ENCODE measurements at places on chromosomes 2 and 18. TPM values are rescaled to one million over a fixed set of nuclear protein-coding genes. Genes with fewer than 3 reads are reported as not detected.

The SPP2 gene
- total RNA-seq: not detected

The MROH2A gene
- total RNA-seq: under 0.01 TPM

The STPG4 gene
- 0.37 TPM for total RNA-seq

The GALNT1 gene
- 93.9 TPM for total RNA-seq

The SOWAHC gene
- 6.5 TPM for total RNA-seq

The MC2R gene
- not detected for total RNA-seq

The FAM210A gene
- total RNA-seq: 32.4 TPM

The CCL20 gene
- total RNA-seq: 0.28 TPM

The MYO5B gene
- 0.18 TPM for total RNA-seq

The MSTN gene
- 0.09 TPM for total RNA-seq
